ENCODE measurements at places on chromosomes 4 and X. TPM values are rescaled to one million over a fixed set of nuclear protein-coding genes. Genes with fewer than 3 reads are reported as not detected.

SATL1 gene
- not detected for total RNA-seq

CFI gene
- total RNA-seq = not detected

EVC2 gene
- 1.1 TPM for total RNA-seq

GSX2 gene
- 0.58 TPM for total RNA-seq

TMPRSS11A gene
- not detected for total RNA-seq

EIF2S3 gene
- total RNA-seq = 260 TPM

FBXO8 gene
- total RNA-seq = 22.4 TPM

FGF2 gene
- total RNA-seq = not detected

STK32B gene
- 0.22 TPM for total RNA-seq

CSN1S1 gene
- total RNA-seq = not detected

NKX6-1 gene
- not detected for total RNA-seq

FAM53A gene
- 1.8 TPM for total RNA-seq

BST1 gene
- total RNA-seq = 0.32 TPM

CXCL1 gene
- total RNA-seq = not detected

ZAR1 gene
- not detected for total RNA-seq

SERPINA7 gene
- total RNA-seq = not detected

FGD1 gene
- total RNA-seq = 0.20 TPM

All from B cell (primary cell).